NCI-H510A (cell line): ENCODE measurements at places on chromosomes 2 and 18.

GRCh38 chr2:15201009-15201408, 360.1 kb downstream of the NBAS start:
- DNase-seq, result no peak

DNA sequence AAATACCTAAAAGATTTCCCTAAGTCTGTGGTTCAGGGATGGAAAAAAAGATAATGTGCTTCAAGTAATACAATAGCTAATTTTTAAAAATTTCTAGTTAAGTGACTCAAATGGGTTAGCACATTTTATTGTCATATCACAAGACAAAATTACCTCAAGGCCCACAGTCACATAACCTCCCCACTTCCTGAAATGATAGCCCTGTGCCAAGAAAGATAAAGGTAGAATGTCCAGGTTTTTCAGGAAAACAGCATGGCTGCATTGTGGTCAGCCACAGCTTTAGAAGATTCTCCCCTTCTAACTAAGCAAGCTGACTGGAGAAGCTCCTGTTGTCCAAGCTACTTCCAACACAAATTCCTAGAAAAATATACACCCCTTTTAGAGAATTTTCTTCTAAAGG, 127.1 kb upstream of the SLC35G4 start:
- DNase-seq, result no peak

- no peak for DNase-seq
Measured at GRCh38 chr2:190809876-190810525, 70.6 kb upstream of the GLS start.

DNA sequence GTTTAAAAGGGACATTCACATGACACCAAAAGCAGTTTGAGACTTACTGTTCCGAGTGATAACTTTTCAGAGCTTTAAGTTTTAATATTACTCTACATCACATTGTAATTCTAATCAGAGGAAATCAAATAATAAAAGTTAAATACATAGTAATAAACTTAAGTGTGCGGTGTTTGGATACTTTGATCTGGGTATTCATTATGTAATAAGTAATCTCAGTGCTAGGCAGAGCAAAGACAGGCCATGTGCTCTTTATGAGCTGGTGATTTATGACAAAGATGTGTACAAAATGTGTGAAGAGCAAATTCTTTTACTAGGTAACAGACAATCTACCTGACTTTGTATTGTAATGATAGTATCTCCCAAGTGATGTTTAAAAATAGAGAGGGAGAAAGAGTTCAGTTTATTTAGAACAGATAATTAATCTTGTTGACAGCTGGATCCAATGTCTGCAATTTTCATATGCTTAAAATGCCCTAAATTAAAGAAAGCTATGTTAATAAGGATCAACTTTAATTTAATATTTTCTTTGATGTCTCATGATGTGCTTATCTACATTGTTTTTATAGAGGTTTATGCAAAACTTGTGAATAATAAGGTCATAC, 4.4 kb downstream of the CFAP221 start:
- DNase-seq, result no peak

GRCh38 chr2:173652767-173653431, 298.2 kb downstream of the CDCA7 start:
- DNase-seq, result no peak

GRCh38 chr2:138373993-138374408, 127.6 kb upstream of the SPOPL start:
- DNase-seq, result peak; percentile 1

- DNase-seq, result no peak
Measured at GRCh38 chr18:48657447-48658120, 118.8 kb downstream of the CTIF start.

DNA sequence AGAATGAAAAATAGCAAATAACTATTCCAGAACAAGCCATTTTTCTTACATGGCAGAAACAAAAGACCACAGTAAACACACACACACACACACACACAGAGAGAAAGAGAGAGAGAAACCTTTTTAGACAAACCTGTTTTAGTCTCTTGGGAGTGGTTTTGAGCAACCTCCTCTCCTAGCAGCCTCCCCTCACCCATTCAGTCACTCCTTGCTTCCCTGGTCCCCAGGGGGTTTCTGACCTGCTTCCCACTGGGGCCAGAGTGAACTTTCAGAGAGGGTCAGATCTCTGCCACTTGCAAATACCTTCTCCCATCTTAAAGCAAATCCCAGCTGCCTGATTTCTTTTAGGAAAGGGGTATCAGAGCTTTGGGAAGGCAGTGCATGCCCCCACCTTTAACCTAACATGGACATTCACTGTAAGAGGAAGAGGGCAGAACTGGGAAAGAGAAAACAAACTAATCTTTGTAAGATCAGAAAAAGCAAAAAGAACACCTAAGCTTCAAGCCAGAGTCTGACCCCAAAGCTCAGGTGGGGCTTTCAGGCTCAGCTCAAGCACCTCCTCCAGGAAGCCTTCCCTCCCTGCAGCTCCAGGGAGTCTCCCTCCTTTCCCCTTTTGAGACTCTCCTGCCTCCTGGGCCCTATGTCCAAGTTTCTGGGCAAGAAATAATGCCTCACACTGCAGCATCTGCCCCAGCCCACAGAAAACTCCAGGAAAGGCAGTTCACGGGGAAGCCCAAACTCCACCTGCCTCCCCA, 2.7 kb downstream of the SDC1 start:
- no peak for DNase-seq

DNA sequence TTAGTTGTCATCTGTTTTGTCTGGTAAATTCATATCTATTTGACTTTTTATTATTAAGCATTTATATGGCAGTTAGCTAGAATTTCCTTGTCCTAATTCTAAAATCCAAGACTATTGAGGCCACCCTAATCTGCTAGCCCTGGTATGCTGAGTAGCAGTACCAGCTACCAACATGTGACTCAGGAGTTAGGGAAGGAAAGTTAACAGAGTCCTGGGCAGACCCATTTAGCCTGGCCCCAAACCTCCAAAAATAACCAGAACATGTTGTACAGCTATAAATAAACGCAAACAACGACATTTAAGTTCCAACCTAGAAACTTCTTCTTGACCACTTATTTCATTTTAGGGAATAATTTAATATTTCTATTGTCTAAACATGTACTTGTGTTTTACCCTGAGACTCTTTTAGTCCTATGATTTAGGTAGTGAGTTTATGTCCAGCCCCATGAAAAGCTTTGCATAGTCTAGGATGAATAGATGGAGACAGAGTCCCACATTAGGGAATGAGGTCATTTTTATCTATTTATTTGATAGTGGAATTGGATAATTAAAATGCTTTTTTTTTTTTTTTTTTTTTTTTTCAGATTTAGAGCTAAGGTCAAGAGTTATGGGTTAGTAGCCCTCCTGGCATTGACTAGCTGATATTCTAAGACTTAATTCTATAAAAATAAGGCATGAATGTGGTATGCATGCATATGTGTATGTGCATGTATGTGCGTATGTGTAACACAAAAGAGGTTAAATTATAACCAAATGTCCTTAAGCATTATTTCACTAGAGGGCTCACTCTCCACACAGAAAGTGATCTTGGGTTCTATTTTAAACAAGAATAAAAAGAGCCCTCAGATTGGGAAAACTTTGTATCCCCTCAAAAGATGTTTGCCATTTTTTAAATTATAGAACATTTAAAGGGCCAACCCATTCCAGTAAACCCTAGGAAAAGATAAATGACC, 160.1 kb upstream of the MAPRE2 start:
- no peak for DNase-seq

DNA sequence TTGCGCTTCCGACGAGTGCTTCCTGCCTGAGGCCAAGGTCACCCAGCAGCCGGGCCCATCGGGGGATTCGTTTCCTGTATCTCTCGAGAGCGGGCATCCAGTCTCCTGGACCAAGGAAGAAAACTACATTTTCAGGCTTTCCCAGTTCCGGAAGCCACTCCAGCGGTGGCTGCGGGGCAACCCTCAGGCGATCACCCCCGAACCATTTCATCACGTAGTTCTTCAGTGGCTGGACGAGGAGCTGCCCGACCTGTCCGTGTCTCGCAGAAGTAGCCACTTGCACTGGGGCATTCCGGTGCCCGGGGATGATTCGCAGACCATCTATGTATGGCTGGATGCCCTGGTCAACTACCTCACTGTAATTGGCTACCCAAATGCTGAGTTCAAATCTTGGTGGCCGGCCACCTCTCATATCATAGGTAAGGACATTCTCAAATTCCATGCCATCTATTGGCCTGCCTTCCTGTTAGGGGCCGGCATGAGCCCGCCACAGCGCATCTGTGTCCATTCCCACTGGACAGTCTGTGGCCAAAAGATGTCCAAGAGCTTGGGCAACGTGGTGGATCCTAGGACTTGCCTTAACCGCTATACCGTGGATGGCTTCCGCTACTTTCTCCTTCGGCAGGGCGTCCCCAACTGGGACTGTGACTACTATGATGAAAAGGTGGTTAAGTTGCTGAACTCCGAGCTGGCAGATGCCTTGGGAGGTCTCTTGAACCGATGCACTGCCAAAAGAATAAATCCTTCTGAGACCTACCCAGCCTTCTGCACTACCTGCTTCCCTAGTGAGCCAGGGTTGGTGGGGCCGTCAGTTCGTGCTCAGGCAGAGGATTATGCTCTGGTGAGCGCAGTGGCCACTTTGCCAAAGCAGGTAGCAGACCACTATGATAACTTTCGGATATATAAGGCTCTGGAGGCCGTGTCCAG, 1.0 kb downstream of the MARS2 start:
- DNase-seq, result no peak

DNA sequence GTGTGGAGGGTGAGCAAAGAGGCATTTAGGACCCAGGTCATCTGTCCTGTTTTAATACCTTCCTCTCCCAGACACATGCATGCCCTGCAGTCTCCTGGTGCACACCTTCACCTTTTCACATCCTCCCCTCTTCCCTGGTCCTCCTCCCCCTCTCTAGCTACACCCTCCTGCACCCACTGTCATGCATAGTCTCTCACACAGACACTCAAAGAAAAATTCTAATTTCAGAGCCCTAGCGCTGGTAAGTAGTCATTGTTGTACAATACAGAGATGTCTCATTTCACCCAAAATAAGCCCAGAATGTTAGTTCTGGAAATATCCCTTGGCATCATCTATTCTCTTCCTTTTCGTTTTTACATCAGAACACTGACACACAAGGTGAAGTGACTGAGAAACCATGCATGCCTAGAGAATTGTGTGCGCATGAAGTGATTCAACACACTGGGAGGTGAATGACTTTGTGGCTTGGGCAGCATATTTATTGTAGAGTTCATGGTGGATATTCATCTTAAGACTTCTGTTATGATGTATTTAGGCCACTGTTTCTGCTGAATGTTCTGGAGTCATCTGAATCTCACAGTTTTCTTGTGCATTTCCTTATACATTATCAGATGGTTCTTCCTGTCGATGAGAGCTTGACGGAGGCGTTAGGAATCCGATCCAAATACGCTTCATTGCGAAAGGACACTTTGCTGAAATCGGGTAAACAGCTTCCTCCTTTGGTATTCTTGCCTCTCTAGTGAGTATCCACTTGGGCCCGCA, 69.9 kb downstream of the COA5 start:
- DNase-seq, result no peak

- no peak for DNase-seq
Measured at GRCh38 chr18:45049578-45050319, 369.1 kb downstream of the SETBP1 start.

- DNase-seq, result no peak
Measured at GRCh38 chr2:136407952-136408318, 290.0 kb upstream of the CXCR4 start.

GRCh38 chr2:18925296-18925695, 335.9 kb upstream of the NT5C1B start:
- no peak for DNase-seq

- no peak for DNase-seq
Measured at GRCh38 chr2:85681372-85681763, 12.8 kb upstream of the GNLY start.

DNA sequence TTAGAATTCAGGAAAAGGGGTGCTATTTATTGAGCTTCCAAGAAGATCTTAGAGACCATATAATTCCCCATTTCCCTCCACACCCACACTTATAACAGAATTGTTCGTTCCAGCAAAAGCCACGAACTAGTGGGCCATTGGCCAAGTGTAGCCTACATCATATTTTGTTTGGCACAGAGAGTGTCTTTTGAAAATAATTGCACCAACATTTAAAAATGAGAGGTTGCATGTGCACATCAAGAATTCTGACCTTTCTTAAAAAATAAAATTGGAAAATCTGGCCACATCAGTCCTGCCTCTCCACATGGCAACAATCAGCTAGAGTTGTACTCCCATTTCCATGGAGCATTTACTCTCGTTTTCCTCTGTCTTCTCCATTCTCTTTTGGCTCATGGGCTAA, 655.5 kb upstream of the FANCL start:
- DNase-seq, result no peak

DNA sequence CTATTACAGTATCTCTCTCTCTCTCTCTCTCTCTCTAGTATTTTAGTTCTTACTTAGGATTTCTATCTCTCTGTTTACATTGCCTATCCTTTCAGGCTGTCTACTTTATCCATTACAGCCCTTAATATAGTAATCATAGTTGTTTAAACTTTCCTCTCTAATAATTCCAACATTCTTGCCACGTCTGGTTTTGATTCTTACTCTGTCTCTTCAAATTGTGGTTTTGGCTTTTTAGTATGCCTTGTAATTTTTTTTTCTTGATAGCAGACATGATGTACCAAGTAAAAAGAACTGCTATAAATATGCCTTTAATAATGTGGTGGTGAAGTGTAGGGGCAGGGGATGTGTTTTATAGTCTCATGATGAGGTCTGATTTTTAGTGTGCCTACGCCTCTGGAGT, 1809.5 kb upstream of the CELF4 start:
- no peak for DNase-seq

DNA sequence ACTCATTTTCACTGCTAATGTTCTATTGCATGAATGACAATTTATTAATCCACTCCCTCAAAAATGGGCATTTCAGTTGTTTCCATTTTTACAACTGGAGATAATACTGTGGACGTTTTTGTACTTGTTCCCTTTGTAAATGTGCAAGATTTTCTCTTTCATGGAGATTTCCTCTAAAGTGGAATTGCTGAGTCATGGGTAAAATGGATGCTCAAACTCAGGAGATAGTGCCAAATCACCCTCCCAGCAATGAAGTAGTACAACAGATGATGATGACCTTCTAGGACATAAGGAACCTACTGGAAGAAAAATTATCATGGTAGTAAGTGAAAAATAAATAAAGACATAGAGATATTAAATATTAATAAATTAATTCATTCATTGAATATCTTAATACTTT, 460.8 kb upstream of the CHST9 start:
- no peak for DNase-seq

DNA sequence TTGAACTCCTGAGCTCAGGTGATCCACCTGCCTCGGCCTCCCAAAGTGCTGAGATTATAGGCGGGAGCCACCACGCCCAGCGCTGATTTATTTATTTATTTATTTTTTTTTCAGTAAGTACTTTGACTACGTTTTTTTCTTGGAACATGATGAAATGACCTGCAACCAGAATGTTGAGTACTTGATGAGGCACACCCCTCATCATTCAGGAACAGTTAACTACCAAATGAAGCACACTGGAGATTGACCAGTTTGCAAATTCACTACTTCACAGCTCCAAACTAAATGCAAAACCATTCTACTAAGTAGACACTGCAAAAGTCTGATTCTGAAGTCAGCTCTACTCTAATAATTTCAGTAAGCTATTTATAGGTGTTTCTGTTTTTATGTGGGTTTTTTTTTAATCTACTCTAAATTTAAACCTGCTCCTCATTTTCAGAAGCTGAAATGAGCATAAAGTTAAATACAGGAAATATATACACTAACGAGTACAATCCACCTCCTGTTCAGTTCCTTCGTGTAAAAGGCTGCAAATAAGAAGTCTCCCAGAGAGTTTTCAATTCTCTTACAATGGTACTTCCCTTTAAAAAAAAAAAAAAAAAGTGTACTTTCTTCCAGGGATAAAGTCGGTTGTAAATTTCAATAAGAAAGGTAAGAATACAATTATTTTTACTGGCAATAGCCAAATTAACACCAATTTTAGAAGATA, 1.4 kb downstream of the GFPT1 start:
- DNase-seq, result no peak

GRCh38 chr2:63081404-63081803, 30.8 kb downstream of the OTX1 start:
- no peak for DNase-seq
